ENCODE measurements at places on chromosomes 3 and 15.

DNA sequence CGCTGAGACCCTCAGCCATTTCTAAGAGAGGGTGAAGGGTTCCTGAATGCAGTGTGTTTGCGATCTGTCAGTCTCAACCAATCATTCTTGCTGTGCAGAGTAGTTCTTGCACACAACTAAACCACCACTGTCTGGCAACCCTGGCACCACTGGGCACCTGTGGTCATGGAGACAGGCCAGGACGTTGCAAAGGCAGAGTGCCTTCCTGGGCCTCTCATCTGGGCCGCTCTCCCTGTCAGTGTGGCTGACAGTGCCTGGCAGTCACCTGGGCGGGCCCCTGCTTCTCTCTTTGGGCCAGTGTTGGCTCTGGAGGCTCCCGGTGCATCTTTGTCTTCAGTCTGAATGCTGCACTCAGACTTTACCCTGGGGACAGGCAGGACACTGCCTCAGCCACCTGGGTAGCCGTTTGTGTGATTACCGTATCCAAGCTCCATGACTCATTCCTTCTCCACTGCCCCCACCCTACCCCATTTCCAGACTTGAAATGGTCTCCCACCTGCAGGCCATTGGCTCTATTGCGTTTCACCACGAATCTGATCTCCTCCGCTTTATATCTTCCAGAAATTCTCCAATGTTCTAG, 104.6 kb upstream of the KLF13 start:
- DNase-seq = no peak

DNA sequence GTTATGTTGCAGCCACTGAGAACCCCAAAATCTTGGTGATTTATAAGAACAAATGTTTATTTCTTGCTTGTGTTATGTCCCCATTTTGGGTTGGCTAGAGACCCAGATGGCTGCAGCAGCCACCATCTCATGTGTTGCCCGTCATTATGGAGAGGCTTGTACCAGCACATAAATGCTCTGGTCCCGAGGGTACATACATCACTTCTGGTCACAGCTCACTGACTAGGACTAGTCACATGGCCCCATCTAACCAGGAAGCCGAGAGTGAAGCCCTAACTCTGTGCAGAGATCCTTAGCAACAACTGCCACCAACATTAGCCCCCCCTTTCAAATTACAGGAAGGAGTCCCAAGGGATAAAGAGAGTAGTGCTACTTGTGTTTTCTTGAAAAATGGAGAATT, 25.5 kb upstream of the HACD2 start:
- DNase-seq = no peak

- DNase-seq = no peak
Measured at GRCh38 chr15:88613074-88613944, 7.8 kb upstream of the AEN start.

GRCh38 chr15:47951781-47952180, 169.0 kb upstream of the SLC24A5 start:
- DNase-seq = no peak
